ENCODE measurements at places on chromosomes 16 and 17.

DNA sequence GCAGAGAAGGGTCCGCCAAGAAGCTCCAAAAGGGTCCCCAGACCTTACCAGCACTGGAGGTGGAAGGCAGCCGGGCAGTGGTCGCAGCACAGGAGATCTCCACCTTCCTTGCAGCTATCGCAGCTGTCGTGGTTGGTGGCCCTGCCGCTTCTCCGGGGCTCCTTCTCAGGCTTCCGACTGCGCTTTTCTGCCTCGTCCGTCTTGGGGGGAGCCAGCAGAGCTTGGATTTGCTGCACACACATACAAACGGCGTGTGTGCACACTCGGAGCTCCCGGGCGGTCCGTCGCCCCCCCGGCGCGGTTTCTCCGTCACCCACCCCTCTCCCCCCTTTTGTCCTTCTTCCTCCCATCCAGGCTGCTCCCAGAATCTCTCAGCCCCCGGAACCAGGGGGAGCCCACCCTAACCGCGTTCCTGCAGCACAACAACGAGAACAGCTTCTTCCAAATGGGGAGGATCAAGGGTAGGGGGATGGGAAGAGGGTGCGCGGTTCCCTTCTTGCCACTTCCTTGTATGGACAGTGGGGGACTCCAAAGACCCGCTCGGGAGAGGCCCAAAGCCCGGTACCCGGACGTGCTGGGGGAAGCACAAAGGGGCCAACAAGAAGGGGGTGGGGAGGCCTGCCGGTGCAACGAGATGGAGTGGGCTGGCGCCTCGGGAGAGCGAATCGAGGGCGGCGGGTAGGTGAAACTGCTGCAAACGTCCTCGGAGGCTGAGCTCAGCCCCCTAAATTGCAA, 1.1 kb downstream of the PHF12 start:
- peak; percentile 47 for DNase-seq

GRCh38 chr16:81921085-81921814, 90.0 kb downstream of the SDR42E1 start:
- no peak for DNase-seq

DNA sequence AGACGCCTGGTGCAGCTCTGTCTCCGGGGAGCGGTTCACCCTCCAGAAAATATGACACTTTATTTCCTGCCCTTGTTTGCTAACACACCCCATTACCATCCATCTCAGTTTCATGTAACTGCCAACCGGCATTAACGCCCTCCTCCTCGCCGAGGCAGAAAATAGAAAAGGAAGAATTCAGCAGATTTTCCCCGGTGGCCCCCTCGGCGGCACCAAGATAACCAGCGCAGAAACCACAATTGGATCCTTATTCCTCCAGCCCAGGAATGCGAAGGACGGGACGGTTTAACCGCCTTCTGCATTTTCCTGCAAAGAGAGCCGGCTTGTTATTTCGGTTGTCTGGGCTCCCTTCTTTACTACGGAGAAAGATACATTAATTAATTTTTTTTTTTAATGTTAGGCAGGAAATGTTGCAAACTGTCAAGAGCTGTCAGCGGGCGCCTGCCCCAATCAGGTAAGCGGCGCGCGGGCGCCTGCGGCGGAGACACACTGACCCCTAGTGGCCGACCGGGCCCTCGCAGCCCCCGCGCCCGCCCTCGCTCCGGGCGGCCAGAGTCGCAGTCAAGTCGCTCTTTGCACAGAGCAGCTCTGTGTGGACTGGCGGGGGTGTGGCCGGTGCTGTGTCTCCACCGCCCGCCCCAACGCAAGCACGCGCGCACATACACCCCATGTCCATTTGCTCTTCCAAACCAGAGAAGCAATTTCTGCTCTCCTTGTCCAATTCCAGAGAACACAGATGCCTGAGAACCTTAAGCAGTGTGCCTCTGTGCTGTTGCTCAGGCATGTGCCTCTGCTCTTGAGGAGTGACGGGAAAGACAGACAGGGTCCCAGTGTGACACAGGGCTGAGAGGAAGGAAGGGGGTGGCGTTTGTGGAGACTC, 53.6 kb downstream of the C17orf67 start:
- peak; percentile 60 for DNase-seq

- no peak for DNase-seq
Measured at GRCh38 chr17:43595466-43595865, 49.3 kb upstream of the ETV4 start.

GRCh38 chr17:42436391-42436790, 13.3 kb upstream of the CAVIN1 start:
- no peak for DNase-seq

GRCh38 chr16:66741950-66742808, 9.2 kb downstream of the DYNC1LI2 start:
- DNase-seq, result no peak

- DNase-seq, result no peak
Measured at GRCh38 chr17:74407384-74407783, 24.5 kb upstream of the GPRC5C start.

- no peak for DNase-seq
Measured at GRCh38 chr17:7548585-7549400, at the start of gene TNFSF12. Gene TNFSF12, plus strand, starts transcription at chr17:7549058. Its CDS starts 96 bp downstream, at chr17:7549154.

DNA sequence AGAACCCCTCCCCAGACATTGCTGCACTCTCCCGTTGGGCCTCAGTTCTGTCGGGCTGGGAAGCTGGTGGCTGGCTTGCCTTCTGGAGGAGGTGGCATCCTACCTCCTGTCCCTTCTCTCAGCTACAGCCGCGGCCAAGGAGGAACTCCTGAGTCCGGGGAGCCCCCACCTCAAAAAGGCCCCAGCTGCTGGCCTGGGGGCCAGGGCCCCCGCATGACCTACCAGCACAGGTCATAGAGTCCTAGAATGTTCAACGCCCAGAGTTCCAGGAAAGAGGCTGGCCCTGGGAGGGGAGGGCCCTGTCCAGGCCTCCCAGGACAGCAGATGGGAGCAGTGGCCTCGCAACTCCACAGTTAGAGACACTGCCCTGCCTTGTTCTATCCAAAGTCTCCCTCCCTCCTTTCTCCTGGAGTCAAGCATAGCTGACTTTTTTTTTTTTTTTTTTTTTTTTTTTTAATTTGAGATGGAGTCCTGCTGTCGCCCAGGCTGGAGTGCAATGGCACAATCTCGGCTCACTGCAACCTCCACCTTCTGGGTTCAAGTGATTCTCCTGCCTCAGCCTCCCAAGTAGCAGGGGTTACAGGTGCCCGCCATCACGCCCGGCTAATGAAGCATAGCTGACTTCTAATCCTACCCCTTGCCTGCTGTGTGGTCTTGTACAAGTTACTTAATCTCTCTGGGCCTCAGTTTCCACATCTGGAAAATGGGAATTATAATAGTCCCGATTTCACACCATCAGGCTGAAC, 7.1 kb downstream of the CARHSP1 start:
- no peak for DNase-seq

GRCh38 chr17:36578671-36579070, 13.0 kb upstream of the DHRS11 start:
- no peak for DNase-seq

DNA sequence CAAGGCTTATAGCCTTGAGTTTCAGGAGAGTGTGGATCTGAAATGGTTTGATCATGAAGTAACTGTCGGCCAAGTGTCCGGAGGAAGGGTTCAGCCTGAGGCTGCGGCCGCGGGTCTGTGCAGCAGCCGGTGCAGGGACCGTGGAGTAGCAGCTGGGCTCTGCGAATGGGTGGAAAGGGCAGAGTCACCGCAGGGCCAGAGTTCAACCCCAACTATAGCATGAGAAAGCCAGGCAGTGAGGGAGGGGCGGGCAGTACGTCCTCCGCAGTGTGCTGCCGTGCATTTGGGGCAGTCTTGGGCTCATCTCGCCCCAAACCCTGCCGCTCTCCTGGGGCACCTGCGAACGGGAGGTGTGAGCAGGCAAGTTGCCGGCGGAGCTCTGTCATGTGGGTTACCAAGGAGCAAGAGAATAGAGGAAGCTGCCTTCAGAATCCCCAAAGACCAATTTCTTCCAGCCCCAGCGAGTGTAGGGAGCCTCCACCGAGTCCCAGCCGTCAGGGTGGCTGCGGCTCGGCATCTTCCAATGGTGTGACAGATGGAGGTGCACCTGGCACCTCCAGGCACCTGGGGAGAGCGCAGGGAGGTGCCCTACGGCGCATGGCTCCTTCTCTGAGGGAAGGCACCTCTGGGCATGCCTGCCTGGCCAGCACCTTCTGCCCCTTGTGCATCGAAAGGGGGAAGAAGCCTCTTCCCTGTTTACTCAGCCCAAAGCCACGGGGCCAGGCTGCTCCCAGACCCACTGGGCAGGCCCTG, 87.3 kb downstream of the RPA1 start:
- DNase-seq, result no peak

DNA sequence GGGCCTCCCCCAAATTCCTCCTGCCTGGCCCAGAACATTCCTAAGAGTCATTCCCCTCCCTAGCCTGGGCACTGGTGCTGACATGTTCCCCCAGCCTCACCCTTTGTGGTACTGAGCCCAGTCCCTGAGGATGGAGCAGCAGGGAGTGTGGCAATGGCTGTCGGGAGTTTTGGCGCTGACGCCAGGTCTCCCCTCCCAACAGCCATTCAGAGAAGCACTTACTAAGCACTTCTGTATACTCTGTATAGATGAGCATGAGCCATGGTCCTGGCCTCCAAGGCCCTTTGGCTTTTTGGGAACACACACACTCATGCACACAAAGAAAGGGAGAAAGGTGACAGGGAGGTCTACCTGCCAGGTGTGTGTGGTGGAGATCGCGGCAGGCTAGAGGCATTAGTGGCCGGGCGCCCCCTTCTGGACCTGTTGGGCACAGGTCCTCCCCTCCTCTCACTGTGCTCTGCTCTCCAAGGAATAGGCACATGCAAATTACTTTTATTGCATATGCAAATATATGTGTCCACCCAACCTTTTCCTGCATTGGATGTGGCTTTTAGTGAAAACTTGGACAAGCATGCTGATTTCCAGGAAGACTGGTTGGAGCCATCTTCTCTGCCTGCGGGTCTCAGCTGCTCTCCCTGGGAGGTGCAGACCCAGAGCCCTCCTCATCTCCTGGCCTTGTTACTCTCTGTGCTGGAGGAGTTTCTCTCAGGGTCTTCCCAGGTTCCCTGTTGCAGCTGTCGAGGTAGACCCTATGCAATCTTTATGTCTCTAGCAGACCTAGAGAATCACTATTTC, 17.4 kb upstream of the C17orf107 start:
- DNase-seq, result no peak

GRCh38 chr17:15257258-15257788, 7.8 kb downstream of the PMP22 start:
- peak; percentile 56 for DNase-seq

DNA sequence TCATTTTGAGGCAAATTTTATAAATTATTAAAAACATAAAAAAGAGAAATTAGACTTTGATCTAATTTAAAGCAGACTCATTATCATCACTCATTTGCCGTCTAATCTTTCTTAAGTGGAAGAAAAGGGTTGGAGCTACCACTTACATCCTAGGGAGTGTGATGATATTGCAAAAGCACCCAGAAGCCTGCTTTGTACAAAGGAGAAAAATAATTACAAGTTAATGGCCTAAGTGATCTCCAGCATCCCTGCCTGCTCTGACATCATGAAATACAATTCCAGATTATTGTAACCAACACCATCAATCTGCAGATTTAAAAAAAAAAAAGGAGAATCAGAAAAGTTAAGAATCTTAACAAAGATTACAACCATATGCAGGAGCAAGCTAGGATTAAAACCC, 260.2 kb downstream of the GRIN2A start:
- no peak for DNase-seq

DNA sequence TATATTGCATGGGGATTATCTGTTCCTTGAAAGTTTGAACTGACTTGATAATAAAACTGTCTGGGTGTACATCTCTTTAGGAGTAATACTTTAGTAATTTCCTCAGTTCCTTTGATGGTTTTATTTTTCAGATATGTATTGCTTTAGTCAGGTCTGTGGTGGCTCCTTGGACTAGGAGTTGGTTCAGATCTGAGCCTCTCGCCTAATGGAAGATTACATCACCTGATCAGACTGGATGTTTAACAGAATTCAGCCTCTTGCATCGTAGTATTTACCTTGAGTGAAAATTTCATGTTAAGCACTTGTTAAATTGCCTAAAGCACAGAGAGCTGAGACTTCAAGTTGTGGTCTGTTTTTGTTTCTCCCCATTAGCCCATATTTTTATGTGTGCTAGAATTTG, 267.3 kb downstream of the MAP2K4 start:
- DNase-seq, result no peak

DNA sequence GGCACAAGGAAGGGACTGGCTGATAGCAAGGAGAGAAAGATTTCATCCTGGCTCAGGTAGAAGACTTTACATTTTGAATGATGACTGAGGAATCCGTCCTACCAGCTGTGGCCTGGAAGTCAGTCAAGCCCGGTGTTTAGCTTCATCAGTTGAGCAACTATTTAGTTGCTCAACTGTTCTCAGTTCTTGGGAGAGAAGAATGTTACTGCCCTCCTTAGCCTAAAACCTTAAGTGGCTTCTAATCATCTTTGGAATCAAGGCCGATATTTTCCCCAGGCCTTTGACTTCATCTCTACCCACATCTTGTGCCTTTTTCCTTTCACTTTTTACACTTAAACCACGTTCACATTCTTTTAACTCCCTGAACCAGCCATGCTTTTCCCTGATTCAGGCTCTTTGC, 17.3 kb upstream of the RBL2 start:
- no peak for DNase-seq

DNA sequence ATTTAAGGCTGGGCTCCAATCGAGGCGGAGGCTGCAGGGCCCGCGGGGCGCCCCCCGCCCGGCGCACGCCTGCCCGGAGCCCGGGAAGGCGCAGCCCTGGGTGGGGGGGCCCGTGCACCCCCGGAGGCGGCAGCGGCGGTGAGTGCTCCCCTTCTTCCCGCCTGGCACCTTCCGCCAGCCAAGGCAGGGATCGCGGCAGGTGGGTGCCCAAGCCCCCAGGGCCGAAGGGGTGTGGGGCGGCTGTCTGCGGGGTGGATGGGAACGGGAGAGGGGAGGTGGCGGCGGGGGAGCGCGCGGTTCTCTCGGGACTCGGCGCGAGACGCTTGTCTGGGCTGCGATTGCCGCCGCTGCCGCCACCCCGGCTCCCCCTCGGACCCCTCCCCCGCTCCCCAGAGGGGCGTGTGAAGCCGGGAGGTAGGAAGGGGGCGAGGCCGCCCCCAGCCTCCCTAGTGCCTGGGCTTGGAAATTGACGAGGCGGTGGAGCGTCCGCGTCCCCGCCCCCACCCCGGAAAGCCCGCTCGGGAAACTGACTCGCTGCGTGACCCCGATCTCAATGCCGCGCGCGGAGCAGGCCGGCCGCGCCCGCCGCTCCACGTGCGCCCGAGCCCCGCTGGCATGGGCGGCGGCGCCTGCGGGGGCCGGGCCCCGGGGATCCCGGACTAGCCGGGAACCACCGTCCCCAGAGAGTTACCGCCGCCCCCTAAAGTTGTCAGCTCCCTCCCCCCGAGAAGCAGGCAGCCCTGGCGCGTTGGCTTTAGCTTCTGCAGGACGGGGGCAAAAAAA, 231.5 kb downstream of the MRTFB start:
- no peak for DNase-seq

- DNase-seq, result no peak
Measured at GRCh38 chr16:56675685-56676210, 6.1 kb downstream of the MT1H start.

Measured in renal pelvis (tissue), 12 donors.